ENCODE measurements at places on chromosomes 5 and 9.

DNA sequence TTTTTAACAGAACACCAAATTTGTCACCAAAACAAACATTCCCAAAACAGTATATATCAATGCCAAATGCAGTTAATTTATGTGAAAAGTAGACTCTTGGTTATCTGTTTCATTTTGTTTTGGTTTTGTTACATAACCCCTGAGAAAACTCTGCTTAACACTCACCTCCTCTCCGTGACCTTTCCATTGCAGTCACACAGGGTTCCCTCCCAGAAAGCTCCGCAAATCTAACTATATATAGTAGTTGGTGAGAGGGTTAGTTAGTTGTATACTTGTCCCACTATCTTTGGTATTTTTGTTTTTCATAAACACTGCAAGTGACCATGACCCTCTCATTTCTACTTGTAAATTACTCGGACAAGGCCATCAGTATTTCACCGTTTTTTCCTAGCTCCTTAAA, 25.5 kb downstream of the NFIB start:
- DNase-seq = no peak

GRCh38 chr5:59798862-59799667, 94.5 kb downstream of the PDE4D start:
- DNase-seq = no peak

DNA sequence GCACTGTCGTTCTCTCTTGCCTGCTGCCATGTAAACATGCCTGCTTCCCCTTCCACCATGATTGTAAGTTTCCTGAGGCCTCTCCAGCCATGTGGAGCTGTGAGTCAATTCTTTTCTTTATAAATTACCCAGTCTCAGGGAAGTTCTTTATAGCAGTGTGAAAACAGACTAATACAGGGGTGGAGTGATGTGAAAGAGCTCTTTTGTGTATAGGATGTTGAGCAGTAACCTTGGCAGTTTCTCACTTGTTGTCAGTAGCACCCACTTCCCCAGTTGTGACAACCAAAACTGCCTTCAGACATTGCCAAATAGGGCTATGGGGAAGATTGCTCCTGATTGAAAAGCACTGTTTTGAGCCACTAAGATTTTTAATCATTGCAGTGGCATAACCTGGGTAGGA, 552.2 kb upstream of the ZNF462 start:
- no peak for DNase-seq

GRCh38 chr9:110638381-110638954, 30.1 kb upstream of the MUSK start:
- no peak for DNase-seq

GRCh38 chr9:38380872-38381534, 11.5 kb upstream of the ALDH1B1 start:
- peak; percentile 44 for DNase-seq

- DNase-seq = no peak
Observed at GRCh38 chr5:124572971-124573370, 173.5 kb downstream of the ZNF608 start.

DNA sequence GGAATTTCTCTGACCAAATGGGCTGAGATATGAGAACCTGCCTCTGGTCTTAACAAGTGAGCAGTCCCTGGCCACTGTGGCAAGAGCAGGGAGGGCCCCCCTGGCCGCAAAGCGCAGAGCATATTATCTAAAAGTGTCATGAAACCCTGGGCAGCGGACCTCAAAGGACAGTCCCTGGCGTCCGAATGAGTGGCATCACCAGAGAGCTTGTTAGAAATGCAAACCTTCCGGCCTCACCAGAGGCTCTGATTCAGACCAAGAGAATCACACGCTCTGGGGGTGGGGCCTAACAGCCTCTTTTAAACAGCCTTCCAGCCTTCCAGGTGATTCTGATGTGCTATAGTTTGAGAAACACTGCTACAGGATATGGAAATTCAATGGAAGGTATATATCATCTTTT, 10.9 kb downstream of the PTPN3 start:
- no peak for DNase-seq

DNA sequence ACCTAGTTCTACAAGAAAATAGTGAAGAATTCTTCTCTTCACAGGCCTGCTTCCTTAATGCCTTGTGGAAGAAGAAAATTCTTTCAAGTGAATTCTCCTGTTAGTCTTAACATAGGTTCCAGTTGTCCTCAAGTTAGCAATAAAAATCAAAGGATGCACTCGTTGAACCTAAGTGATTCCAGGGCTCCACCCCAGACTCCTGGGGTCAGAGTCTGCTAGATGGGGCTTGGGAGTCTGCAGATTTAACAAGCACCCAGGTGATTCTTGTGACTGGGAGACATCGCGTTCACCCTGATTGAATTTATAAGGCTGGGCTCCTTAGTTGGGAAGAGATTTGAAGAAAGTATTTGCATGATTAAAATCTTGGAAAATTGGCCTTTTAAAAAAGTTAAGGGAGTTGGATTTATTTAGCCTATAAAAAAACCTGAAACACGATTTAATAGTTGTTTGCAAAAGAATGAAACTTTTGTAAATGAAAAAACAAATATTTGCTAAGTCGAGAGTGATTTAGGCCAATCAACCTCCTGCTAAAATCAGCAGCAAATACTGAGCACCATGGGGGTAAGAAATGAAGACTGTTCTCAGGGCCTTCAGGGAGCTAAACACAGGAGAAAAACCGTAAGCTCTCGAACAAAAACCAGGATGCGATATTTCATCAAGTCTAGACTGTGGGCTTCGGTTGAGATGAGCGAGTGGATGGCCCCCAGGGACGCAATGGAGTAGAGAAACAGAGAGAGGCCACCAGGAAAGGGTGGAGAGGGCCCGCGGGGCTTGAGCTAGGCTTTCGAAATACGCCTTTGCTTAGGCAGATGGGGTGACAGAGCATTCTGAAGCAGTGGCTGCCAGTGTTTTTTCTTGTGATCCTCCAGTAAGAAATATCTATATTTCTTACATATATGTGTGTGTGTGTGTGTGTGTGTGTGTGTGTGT, 86.9 kb upstream of the TTC23L start:
- peak; percentile 69 for DNase-seq

GRCh38 chr5:171031977-171032376, 170.2 kb downstream of the RANBP17 start:
- no peak for DNase-seq
